CD4-positive, alpha-beta T cell treated with Interleukin-17A for 4 hours (primary cell): ENCODE measurements at places on chromosomes 16 and 17.
A peak's percentile ranks its signal among the peaks of the same experiment; 100 is the strongest.

- DNase-seq: peak; percentile 33
Observed at GRCh38 chr16:11914210-11915113, 1.3 kb downstream of the GSPT1 start.

DNA sequence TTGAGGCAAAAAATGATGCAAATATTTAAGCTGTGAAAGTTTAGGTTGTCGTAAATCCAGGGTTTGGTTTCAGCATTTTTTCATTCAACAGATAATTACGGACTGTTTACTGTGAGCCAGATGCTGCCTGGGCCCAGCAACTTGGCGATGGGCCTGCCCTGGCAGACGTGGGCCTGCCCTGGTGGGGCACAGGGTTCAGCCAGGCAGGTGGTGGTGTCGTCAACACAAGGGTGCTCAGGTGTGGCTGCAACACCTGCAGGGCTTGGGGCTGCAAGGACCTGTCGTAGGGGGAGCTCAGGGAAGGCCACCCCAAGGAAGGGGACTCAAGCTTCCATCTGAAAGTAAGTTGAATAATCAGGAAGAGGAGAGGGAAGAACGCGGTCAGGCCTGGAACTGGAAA lies 15.1 kb downstream of the ZC3H18 start:
- DNase-seq: no peak

GRCh38 chr16:2786826-2787151 lies 571 bp downstream of the PRSS33 start:
- no peak for DNase-seq

DNA sequence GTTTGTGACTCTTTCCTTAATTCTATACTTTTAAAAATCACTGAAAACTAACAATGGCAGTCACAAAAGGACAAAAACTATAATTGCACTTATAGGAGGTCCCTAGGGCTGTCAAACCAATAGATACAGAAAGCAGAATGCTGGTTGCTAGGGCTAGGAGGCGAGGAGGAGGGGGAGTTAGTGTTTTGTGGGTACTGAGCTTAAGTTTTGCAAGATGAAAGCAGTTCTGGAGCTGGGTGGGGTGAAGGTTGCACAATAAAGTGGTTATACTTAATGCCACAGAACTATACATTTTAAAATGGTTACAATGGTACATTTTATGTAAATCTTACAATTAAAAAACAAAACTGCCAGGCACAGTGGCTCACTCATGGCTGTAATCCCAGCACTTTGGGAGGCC lies 27.3 kb downstream of the NUBP1 start:
- no peak for DNase-seq

GRCh38 chr16:60605176-60605575 lies 1431.1 kb downstream of the CDH8 start:
- DNase-seq: no peak

GRCh38 chr17:28055546-28056275 lies 13.2 kb downstream of the NLK start:
- no peak for DNase-seq

- no peak for DNase-seq
Observed at GRCh38 chr16:62079236-62079635, 43.0 kb upstream of the CDH8 start.

DNA sequence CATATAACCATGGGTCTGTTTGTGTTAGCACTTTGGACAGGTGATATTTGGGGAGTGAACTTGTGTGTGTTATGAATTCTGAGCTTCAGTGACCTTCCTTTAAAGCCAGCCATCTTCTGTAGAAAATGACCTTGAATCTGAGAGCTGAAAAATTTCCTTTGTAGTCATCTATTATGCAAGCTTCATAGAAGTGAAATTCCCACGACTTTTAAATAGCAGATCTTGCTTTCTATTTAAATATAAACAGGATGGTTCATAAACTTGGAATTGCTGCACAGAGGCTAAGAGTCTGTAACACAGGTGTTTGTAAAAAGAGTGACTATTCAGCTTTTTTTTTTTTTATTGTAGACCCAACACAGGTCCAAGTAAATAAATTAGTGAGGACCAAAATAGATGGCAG lies 85.5 kb downstream of the MARCHF10 start:
- DNase-seq: no peak

- DNase-seq: peak; percentile 47
Observed at GRCh38 chr16:4081521-4082021, 34.7 kb downstream of the ADCY9 start.

DNA sequence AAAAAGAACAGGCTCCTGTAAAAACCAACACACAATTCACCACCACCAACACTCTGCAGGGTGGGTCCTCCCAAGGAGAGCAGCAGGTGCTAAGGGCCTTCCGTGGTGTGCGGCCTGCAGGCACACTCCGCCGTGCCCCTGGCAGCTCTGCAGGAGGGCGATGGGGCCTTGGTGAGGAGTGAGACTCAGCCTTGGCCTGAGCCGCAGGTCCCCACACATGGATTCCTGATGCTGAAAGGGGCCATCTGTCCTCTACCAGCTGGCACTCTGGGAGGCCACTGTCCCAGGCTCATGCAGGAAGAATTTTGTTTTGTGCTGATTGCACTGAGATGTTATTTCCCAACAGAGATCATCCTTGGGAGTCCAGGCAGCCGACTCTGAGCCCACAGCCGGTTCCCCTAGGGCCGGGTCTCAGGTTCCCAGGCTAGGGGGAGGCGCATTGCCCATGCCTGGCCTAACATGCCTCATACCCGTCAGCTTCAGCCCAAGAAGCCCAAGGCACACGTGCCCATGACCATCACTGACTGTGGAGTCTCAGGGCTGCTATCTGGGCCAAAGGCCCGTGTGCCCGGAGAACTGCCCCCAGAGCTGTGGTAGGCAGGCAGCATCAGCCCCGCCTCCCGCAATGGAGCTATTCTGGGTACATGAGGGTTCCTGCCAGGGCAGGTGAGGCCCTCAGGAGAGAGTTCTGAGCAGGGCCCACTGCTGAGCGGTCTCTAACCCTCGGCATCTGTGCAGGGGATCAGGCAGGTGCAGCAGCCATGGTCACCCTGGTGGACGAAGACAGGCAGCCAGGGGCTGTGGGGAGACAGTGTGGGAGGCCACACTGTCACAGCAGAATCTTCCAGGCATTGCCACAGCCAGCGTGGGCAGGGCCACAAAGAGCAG lies 97.9 kb upstream of the ZNF469 start:
- no peak for DNase-seq

DNA sequence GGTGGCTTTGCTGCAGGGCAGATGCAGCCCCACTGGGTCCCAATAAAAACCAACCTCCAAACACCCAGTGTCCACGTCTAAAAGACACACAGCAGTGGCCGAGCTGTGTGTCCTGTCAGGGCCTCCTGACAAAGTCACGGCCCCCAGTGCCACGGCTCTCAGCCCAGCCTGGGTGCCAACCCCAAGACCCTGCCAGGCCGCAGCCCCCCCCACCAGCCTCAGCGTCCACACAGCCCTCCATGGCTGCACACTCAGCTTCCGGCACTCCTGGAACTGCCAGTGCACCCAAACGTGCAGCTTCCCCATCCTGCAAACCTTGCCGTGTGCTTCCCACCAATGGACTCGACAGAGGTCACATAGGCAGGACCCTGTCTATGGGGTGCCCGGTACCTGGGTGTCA lies 3.6 kb upstream of the CCDC154 start:
- DNase-seq: no peak

GRCh38 chr17:80187515-80187941 lies 17.7 kb downstream of the CARD14 start:
- DNase-seq: no peak

DNA sequence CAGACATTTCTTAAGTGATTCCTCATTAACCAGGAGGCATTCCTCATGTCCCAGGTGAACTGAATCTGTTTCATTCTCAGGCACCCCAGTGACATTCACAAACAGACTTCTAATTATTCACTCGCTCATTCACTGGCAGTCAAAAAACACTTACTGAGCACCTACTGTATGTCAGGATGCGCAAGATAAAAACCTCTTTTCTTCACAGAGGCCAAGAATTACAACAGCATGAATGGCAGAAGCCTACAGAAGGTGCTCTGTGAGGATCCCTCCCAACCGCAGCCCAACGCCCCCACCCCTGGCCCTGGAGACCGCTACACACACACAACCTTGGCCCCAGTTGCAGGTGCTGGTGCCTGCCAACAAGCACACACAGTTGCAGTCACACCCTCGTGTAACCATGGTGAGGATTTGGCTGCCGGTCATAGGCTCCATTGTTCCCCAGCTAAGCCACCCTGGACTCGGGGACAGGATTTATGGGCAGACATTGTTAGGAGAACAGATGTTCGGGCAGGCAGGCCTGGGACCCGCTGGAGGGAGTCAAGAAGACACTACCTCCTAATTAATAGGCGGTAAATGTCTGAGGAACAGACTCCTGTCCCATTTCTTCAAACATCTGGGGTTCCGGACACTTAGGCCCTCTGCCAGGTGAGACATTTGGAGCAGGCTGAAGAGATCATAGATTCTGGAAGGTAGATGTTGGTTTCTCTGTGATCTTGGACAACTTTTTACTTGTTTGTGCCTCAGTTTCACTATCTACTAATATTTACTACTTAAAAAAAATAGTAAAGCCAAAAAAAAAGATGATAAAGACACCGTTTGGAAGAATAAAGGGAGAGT lies 43.2 kb downstream of the CUEDC1 start:
- no peak for DNase-seq

DNA sequence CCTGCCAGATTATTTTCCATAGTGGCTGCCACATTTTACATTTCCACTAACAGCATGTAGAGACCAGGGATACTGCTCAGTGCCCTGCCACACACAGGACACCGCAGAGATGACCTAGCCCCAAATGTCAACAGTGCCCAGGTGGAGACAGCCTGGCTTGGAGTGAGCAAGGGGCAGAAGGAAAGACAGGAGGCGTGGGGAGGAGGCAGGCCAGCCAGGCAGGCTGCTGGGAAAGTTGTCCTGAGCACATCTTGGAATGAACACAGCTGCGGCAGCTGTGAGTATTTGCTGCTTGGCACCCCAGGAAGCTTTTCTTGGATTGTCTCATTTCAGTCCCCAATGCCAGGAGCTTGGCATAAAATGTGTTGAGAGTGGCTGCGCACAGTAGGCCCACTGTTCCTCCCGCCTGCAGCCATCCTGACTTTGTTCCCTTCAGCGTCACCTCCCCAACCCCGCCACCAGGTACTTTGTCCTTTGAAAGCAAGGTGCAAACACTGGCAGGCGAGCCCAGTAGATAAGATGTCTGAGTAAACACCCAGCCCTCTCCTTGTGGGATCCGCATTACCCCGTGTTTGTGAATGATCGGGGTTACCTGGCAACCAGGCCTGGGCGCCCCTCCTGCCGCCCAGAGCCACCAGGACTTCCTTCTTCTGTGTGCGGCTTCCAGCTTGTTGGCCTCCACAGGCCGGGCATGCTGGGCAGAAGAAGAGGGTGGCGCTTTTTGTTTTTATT lies 114.0 kb downstream of the CMIP start:
- DNase-seq: no peak

- DNase-seq: no peak
Observed at GRCh38 chr17:38750044-38750311, 1.8 kb upstream of the PCGF2 start.

DNA sequence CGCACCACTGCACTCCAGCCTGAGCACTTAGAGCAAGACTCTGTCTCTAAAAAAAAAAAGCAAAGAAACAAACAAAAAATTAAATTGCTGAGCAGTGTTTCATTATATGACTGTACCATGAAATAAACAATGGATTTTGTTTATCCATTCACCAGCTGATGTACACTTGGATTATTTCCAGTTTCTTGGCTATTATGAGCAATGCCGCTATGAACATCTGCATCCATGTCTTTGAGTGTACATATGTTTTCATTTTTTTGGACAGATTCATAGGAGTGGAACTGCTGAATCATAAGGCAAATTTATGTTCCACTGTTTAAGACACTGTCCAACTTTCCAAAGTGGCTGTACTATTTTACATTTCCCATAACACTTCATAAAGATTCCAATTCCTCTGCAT lies 8.0 kb downstream of the RNF157 start:
- DNase-seq: no peak

GRCh38 chr16:89453501-89454321 lies 36.6 kb downstream of the ANKRD11 start:
- no peak for DNase-seq

GRCh38 chr17:29250666-29251065 lies 4.0 kb downstream of the CRYBA1 start:
- DNase-seq: no peak

DNA sequence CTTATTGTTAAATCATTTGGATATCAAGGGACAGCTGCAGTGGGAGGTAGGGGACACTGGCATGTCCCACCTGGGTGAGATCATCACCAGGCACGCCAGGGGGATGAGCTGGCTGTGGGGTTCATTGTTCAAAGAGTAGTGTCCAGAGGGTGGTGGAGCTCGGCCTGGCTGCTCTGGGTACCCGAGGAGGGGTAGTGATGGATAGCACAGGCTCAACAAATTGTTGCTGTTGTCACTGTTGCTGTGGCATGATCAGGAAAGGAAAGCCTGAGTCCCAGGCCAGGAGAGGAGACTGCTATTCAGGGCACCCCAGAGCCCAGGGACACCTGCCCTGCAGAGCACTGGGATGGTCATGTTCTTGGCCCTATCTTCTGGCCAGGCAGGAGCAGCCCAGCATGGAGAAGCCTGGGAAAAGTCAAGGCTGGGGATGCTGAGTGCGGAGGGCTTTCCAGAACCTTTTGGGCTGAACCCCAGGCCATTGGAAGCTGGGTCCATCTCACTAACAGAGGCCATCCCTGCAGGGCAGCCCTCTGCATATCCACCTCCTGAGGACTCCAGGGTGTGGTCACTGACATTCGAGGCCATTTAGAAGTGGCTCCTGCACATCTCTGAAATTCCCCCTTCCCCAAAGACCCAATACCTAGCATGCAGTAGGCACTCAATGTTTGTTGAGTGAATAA lies 12.1 kb downstream of the BEAN1 start:
- DNase-seq: no peak

GRCh38 chr17:65181237-65182061 lies 44.3 kb downstream of the RGS9 start:
- DNase-seq: no peak

GRCh38 chr17:19457830-19458271 lies 46.8 kb downstream of the RNF112 start:
- DNase-seq: no peak

DNA sequence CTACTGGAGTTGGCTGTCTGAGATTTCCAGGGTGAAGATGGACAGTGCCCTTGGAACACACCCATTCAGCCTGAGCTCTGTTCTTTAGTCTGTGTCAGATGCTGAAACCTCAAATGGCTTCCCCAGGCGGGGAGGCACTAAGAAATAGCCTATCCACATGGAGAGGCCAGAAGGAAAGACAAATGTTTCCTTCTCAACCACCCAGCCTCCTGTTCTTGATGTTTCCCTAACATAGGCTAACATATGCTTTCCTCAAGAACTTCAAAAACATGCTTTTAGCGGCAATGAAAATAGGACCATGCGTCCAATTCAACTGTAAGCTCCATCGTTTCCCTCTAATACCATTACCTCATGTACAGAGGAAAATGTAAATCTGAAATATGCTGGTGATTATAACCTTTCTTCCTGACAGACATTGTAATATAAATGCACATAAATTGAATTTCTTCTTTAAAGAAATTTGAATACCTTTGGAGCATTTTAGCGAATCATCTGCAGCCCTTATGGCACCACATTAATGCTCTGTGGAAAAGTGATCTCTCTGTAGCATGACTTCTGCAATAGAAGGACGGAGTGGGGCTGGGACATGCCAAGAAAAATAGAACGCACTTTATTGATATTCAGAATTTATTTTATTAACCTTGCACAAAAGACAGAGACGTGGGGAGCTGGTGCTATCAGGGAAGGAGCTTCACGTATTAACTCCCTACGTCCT lies 60.1 kb downstream of the IRX3 start:
- no peak for DNase-seq

GRCh38 chr16:16083421-16084156 lies 134.2 kb downstream of the ABCC1 start:
- DNase-seq: peak; percentile 12
